Astrocyte of the spinal cord (primary cell): ENCODE measurements at places on chromosomes 6 and 20.
A peak's percentile ranks its signal among the peaks of the same experiment; 100 is the strongest.

GRCh38 chr20:437787-438486 lies 24.4 kb downstream of the TBC1D20 start:
- no peak for DNase-seq

- no peak for DNase-seq
Observed at GRCh38 chr20:50537546-50538201, 27.5 kb downstream of the PTPN1 start.

DNA sequence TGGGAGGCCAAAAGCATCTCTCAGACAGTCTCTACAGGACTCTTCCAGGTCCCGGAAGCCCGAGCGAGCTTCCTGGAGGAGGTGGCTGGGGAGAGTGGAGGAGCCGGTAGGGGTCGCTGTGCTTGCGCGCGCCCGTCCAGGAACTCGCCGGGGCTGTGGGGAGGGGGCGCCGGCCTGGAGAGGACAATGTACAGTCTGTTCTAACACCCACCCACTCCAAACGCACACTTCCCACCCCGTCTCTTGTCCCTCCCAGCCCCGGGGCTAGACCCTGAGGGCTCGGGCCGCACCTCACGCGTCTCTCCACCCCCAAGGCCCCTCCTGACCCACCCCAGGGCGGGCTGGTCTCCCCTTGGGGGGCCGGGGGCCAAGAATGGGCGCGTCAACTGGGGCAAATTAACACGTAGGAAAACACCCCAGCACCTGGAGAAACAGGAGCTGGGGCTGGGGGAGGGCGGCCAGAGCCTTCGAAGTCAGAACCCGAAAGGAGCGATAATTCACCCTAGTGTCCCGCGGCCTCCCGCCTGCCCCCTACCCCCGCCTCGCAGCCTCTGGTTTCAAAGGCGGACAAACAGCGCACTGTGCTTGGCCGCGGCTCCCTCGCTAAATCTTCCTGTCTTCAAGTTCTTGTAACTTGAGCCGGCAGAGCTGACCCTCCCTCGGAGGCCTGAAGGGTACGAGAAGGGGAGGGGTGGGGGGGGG lies 103.2 kb upstream of the FOXP4 start:
- peak; percentile 70 for DNase-seq

GRCh38 chr6:38131527-38131965 lies 312.0 kb downstream of the ZFAND3 start:
- peak; percentile 98 for DNase-seq

DNA sequence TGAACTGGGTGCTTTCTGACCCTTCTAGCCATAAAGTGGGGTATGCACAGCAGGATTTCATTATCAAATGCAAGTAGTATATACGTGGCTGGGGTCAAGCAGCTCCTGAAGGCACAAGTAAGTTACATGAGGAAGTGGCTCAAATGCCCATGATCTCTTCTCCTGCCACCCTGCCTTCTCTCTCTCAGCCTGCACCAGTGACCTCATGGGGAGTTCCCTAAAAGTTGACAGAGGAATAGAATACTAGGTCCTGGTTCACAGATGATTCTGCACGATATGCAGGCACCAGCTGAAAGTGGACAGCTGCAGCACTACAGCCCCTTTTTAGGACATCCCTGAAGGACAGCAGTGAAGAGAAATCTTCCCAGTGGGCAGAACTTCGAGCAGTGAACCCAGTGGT lies 282.0 kb downstream of the BCKDHB start:
- DNase-seq: no peak

- peak; percentile 88 for DNase-seq
Observed at GRCh38 chr6:32968867-32969684, 682 bp downstream of the BRD2 start.

GRCh38 chr6:37640786-37641395 lies 56.8 kb downstream of the MDGA1 start:
- DNase-seq: no peak

DNA sequence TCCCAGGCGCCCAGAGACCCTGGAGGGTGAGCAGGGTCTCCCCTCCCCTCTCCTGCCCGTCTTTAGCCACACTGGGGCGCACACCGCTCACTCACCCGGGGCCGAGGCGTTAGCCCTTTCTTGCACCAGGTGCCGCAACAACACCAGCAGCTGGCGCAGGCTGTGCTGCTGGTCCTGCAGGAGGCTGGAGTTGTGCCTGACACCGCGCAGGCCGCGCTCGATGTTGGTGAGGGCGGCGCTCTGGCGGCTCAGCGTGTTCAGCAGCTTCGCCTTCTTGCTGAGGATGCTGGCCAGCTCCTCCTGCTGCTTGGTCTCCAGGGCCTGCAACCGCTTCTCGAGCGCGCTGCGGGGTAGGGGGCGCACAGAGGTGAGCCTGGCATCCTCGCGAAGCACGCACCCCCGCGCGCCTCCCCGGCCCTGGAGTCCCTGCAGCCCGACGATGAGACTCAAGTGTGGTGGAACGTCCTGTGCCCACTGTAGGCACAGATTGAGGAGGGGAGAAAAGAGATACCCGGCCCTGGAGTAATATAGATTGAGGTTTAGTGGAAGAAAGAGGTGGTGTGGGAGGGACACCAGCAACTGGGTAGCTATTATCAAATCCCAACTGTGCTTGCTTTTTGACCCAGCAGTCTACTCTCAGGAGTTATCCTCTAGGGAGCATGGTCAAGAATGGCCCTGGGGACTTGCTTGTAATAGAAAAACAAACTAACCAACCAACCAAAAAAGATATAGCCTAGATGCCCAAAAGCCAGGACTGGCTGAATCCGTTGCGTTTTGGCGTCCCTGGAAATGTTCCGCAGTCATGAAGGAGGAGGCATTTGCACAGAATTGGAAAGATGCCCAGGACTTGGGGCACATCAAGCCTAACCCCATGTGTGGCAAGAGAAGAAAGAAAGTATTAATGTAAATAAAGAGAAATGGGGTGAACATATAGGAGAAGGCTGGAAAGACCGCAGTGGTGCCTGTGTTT lies 30.9 kb downstream of the ANGPT4 start:
- DNase-seq: peak; percentile 12

GRCh38 chr6:125815080-125815910 lies 24.5 kb downstream of the NCOA7 start:
- no peak for DNase-seq

- DNase-seq: no peak
Observed at GRCh38 chr20:57777911-57778310, 68.1 kb upstream of the PMEPA1 start.

GRCh38 chr6:150922137-150922536 lies 56.6 kb downstream of the MTHFD1L start:
- no peak for DNase-seq

- no peak for DNase-seq
Observed at GRCh38 chr20:43183536-43184070, 6.1 kb downstream of the PTPRT start.

DNA sequence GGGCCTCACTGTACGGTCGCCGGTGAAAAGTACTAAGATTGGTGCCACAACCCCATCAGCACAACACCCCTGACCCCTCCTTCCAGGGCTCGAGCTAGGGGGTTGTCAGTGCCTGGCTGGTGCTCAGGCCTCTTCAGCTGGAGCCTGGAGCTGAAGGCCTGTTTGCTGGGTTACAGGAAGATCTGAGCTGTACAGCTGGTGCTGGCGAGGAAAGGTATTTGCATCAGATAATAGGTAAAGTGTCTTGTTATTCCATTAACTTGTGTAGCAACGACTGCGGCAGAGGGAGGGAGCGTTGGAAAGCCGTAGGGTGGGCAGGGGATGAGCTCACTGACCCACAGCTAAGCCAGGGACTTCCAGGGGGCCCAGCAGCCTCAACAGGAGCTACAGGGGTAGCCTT lies 15.8 kb upstream of the SIRPA start:
- no peak for DNase-seq

DNA sequence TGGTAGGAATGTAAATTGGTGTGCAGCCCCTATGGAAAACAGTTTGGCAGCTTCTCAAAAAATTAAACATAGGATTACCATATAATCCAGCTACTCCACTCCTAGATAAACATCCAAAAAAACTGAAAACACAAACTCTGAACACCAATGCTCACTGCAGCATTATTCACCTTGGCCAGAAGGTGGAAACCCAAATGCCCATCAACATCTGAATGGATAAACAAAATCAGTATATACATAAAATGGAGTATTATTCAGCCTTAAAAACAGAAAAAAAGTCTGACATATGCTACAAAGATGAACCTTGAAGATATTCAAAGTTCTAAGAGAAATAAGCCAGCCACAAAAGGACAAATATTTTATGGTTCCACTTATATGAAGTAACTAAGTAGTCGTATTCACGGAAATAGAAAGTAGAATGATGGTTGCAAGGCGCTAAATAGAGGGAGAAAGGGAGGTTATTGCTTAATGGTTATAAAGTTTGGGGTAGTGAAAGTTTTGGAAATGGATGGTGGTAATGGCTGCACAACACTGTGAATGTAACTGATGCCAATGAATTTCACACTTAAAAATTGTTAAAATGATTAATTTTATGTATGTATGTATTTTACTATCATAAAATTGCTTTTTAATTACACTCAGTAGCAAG lies 4.0 kb downstream of the PHF10 start:
- DNase-seq: no peak

DNA sequence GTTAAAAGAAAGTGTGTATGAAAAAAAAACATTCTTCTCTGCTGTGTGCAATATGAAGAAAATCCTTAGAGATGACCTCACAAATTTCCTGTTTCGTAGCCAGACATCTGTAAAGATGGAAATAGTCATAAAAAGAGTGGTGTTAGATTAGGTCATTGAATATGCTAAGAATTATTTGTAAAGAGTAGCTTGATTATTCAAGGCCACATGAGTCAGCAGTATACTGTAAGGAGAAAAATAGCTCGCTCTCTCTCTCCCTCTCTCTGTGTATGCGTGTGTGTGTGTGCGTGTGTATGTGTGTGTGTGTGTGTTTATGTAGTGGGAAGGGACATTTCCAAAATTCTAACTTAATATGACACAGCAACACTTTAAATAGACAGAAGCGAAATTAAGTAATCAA lies 78.8 kb downstream of the PTCHD4 start:
- peak; percentile 79 for DNase-seq

- DNase-seq: no peak
Observed at GRCh38 chr6:31969712-31970603, 2.0 kb downstream of the DXO start.

DNA sequence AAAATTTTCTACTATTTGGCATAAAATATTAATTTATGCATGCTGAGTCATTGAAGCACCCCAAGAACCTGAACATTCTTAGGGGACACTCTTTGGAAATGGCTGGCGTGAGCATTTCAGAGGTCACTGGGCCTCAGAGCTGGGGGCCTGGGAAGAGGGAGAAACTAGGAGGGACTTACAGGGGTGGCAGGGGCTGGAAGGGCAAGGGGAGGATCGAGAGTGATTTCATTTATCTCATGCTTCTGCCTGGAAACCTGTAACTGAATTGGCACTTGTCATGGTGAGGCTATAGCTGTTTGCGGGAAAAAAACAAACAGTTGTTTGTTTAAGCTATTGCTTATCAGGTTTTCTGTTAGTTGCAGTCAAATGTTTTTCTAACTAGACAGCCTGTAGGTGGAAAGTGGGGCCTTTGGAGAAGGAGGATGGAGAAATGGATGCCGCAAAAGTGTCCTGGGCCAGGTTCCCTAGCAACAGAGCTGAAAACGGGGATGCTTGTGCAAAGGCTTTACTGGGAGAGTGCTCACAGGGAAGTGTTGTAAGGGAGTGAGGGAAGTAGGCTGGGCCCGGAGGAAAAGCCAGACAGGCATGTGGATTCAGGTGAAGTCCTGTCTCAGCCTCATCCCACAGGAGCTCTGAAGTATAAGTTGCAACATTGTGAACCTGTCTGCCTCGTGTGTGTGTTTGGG lies 36.4 kb upstream of the KAT14 start:
- no peak for DNase-seq

DNA sequence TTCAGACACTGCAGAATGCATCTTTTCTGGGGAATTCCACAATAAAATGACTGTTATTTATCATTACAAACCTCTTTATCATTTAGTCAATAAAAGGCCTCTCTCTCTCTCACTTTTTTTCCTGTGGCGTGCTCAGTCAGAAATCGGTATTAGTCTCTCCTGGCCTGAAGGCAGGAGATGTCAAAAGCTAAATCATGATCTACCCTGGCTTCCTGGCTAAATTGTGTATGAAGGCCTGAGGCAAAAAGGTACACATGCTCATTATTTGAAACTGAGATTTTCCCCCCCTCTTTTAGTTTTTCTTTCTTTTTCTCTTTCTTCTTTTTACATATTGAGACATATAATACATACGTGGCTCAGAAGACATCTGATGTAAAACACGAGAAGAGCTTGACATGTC lies 375.0 kb upstream of the SLC35B3 start:
- no peak for DNase-seq

- no peak for DNase-seq
Observed at GRCh38 chr20:14710951-14711350, 373.5 kb upstream of the FLRT3 start.

DNA sequence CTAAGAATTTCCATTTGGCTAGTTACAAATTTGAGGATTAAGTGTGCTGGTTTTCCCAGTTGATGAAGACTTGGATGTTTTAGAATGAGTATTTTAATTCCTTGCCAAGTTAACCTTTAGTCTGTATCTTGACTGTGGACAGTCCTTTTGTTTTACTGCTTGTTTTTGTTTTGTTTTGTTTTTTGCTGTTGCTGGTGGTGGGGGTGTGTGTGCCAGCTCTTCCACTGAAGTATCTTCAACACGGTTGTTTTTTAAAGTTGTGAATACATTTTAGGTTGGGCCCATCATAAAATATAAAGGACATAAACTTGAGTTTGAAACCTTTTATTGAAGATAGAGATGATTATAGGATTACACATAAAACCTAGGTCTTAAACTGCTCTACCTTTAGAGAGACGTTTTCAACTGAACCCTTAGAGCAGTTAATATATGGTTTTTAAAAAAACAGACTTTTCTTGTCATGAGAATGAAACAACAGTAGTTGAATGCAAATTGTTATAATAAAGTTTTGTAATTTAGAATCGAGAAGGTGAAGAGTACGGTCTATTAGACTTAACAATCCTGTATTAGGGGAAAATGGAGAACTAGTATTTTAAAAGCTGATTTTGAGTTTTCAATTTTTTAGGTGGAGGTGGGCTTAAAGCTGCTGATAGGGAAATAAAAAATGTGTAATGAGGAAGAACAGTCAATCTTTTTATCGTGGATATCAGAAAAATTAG lies 4.0 kb downstream of the QKI start:
- DNase-seq: no peak

DNA sequence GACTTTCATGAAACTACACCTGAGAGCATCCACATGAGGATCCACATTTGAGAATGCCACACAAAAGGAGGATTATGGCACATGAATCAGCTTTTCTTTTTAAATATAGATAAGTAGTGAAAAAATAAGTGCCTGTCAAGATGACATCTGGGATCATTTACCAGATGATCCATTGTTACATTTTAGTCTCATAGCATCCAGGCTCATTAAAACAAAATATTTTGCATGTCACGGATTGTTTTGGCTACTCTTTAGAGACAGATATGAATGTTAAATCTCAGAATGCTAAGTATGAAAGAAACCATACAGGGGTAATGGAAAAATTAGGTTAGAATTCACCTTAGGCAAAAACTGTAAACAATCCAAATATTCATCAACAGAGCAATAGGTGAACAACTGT lies 66.7 kb downstream of the MYO6 start:
- no peak for DNase-seq

GRCh38 chr6:138520463-138520862 lies 21.2 kb upstream of the NHSL1 start:
- peak; percentile 38 for DNase-seq

GRCh38 chr6:70385901-70386300 lies 27.4 kb upstream of the FAM135A start:
- DNase-seq: no peak
